GM12864 (cell line): ENCODE measurements at places on chromosomes 4 and X.

DNA sequence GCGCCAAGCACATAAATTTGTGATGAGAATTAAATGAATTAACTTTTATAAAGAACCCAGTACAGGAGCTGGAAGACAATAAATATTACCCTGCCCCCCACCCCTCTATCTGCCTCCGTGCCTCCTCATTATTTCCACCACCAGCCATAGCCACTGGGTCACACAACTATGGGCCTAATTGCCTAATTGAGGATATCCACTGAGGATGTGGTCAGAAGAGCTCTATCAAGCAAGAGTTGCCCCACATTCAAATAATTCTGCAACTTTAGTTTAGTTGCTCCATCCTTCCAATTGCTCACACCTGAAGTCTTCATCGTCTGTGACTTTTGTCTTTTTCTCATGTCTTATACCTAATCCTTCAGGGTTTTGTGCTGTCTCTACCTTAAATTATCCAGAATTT lies 9.5 kb upstream of the CXCL8 start:
- DNase-seq: no peak

DNA sequence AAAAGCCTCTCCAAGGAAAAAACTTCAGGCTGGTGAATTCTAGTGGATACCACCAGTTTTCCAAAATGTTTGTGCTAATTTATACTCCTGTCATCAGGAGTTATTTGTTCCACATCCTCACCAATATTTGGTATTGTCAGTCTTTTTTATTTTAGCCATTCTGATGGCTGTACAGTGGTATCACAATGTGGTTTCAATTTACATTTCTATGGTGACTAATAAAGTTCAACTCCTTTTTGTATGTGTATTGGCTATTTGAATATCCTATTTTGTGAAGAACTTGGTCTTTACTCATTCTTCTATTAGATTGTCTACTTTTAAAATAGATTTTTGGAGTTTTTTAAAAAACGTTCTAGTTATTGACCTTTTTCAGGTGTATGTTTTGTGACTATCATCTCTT lies 33.0 kb upstream of the FRAS1 start:
- no peak for DNase-seq

DNA sequence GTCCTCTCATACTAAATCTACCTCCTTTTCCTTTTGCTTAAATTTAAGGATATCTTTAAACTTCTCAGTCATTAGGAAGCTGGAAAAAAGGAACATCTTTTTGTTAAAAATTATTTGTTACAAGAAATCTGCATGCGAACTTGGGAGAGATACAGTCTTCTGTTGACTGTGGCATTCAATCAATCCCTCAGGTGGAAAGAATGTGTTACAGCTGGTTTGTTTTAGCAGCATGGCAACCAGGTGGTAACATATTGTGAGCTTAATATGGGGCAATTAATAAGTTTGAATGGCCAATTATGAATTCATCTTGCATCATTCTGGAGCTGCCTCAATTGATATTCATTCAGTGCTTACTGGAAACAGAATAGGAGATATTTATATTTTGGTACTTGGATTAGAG lies 135.0 kb downstream of the GC start:
- DNase-seq: no peak

- DNase-seq: no peak
These were observed 9.6 kb upstream of the AMTN start for GRCh38 chr4:70508801-70509200.

DNA sequence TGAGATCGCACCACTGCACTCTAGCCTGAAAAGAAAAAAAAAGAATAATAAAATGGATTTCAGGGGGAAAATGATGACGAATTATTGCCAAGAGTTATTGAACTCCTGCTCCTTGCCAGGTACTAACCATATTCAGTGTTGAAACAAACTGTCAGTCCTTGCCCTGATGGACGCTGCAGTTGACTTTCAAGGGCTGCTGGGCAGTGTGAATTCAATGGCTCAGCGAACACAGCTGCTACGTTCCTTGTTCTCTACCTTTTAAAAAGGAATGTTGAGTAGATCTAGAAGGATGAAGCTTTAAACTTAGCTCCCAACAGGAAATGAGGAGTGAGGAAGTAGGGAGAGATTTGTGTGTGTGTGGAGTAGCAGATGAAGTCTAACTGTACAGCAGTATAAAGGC lies 2.7 kb downstream of the LIMCH1 start:
- DNase-seq: no peak

DNA sequence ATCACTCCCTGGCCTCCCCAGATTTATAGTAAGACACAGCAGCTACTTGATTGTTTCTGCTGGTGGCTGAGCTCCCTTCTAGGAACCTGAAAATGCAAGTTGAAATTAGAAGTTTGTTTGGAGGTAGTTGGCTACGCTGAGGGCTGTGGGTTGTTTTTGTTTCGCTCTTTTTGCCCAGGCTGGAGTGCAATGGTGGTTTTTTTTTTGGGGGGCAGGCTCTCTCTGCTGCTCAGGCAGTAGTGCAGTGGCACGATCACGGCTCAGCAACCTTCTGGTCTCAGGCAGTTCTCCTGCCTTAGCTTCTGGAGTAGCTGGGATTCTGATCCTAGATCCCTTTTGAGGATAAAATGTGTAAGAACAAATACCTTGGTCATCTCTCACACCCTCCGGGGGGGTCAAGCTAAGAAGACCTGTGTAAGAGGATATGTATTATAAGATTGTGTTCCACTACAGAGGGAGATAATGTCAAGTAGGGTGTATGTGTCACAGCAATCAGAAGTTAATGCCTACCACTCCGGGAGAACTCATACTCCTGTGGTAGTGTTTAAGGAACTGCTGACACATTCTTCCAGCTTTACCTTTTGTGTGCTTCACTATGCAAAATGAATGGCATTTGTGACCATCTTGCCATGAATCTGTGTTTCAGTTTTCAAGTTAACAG lies 9.7 kb downstream of the JADE1 start:
- no peak for DNase-seq

DNA sequence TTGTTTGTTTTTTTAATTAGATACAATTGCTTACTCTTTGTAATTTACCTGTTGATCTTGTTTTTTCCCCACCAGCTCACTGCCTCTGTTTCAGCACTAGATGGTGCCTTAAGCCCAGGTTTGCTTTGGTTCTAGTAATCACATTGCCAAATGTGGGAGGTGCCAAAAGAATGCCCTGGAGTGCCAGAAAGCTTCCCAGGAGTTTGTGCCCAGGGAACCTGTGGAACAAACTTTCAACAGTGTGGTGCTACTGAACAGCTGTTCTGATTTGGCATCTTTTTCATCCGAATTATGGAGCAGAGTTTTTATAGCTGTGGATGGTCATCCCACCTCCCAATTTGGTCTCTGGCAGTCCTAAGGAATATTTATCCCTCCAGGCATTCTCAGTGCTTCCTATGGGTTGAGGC lies 1000.7 kb downstream of the STIM2 start:
- no peak for DNase-seq

- peak; percentile 53 for DNase-seq
These were observed 29.0 kb downstream of the REELD1 start for GRCh38 chr4:146243141-146243882.

DNA sequence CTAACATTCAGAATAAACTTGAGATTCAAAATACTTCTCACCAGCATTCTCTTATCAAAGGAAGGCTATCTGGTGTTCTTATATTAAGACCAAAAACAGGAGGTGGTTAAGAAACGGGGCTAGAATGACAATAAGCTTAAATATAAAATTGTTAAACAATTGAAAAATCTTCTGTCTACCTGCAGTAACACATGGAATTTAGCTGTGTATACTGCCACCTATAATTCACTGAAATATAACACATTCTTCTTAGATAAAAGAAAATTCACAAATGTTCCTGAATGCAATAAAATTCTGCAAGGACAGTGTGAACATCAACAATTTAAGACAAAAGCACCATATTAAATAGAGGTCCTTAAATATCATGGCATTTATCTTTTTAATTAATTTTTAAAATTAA lies 11.5 kb upstream of the PCDH10 start:
- DNase-seq: no peak

- DNase-seq: no peak
These were observed 124.7 kb upstream of the TLL1 start for GRCh38 chr4:165748321-165748720.

DNA sequence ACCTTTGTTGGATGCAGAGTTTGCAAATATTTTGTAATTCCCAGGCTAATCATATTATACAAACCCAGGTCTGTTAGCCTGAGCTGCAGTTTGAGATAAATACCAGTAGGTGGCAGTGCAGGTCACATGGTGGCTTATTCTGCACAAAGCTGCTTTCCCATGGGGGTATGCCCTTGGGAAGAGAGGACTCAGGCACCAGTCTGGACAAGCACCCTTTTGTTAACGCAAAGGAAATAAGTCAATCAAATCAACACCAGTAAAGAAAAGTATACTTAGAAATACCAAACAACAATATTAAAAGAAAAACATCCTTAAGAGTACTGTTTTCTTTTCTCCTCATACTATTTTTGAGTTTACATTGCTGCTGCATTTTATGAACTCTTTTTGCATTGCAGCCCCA lies 389.0 kb upstream of the ZFP42 start:
- no peak for DNase-seq

DNA sequence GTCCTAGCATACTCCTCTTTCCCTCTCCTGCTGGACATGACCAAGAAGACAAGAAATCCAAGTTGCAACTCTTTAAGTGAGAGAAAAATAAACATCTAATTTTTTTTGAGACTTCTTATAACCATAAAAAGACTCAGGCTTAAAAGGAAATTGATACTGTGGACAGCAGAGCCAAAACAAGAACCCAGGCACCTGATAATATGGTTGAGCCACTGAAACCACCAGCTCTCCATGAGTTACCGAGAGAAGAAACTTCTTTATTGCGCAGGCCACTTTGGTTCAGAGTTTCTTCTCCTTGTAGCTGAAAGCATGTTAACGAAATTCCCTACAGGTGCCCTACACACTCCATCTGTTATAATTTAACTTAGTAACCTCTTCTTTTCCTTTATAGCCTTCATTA lies 11.3 kb upstream of the SPCS3 start:
- no peak for DNase-seq

DNA sequence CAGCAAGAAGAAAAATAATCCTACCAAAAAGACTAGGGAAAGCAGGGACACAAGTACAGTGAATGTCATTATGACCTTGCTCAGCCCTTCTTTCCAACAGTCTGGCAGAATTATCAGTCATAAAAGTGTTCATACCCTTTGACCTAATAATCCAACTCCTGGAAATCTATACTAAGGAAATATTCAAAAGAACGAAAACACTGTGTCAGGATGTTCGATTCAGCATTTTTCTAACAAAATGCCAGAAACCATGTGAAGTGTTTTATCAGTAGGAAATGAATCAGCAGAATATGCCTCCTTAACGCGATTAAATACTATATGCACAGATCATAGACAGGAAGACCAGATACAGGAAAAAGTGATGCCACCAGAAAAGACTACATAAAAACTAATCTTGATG lies 16.2 kb upstream of the S100G start:
- no peak for DNase-seq

DNA sequence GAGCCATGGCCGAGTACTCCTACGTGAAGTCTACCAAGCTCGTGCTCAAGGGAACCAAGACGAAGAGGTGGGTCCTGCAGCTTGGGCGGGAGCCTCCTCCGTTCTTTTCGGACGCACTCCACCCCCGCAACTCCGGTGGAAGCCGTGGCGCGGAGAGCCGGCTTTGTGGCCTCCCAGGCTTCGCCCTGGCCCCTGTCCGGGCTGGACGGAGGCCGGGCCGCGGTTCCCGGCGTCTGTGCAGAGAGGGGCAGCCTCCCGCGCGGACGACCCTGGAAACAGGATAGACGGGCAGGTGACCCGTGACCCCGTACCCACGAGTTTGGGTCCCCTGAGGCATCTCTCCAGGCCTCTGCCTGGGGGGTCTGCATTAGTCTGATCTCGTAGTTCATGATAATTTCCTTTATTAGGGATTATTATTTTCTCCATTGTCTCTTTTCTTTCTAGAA lies 356 bp downstream of the FRG1 start:
- DNase-seq: no peak

DNA sequence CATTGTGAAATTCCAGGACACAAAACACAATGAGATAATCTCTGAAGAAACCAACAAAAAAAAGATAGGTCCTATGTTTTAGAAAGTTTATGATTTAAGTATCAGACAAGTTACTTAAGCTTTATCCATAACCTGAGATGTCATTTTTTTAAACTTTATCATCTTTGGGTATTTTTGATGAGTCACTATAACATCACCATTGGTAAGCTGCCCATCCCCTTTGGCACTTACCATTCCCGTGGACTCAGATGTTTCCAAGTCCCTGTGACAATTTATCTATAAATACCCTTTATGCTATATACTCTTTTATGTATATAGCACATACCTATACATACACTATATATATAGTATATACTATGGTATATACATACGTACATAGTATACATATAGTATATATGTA lies 198.9 kb upstream of the GEMIN8 start:
- DNase-seq: no peak

GRCh38 chr4:100907465-100908454 lies 389.9 kb upstream of the EMCN start:
- no peak for DNase-seq

GRCh38 chr4:153025406-153025805 lies 89.3 kb downstream of the FHDC1 start:
- DNase-seq: no peak

GRCh38 chr4:55347610-55348228 lies 1.7 kb downstream of the SRD5A3 start:
- DNase-seq: no peak

DNA sequence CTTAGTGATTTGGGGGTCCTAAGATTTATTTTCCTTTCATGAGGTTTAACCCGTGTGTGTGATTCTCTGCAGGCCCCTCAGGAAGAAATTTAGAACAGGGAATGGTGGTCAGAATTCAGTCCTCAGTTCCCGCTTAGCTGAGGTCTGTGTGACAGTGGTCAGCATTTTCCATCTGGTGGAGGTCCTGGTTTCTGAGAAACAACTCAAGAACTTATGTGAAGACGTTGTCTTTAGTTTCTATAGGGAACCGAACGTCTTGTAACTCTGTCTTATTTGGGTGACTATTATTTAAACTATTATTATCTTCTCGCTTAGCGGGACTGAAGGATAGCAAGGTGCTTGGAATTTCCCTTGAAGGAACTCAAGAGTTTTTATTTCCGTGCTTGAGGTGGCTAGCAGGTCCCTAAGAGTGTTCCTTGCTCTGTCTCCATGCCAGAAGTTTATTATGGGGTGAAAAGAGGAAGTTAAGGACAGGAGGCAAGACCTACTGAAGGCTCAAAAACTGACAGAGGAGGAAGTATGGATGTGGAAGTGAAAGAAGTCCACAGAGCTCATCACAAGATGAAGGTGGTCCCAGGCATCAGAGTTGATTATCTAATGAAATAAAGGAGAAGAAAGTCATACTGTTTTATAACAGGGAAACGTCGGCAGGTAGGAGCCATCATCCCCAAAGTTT lies 9.4 kb downstream of the MGST2 start:
- DNase-seq: peak; percentile 5
